ENCODE measurements at places on chromosomes 4 and X. TPM values are rescaled to one million over a fixed set of nuclear protein-coding genes. Genes with fewer than 3 reads are reported as not detected.

DNA sequence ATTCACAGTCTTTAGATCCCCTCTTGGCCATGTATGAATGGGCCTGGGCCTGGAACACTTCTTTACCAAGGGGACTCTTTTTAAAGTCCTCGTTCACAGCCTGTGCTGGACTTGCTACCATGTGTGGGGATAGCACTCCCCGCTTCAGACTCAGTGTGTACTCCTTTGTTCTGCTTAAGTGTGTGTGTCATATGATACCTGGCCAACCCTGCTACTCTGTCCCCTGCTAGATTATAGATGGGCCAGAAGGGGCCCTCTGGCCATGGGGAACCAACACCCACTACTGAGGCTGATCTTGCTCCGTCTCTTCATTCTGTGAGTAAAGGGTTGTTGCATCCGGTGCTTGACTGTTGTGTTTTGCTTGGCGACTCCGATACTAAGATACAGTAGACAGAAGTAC lies 8.0 kb downstream of the CCDC110 start:
- DNase-seq = no peak

The PRICKLE3 gene
- total RNA-seq = 11.0 TPM

DNA sequence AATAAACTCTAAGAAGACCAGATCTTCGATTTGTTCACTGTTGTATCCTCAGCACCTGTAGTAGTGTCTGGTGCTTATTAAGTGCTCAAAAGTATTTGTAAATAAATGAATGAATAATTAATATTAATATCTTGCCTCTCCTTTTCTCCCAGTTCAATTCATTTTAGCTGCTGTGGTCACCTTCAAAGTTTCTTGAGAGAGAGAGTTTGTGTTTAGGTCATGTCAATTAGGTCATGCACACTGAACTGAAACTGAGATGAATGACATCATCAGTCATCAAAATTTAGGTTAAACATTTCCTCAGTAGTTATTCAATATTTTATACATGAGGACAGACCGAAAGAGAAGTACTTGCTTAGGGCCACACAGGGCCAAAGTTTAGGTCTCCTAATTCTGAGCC lies 73.5 kb downstream of the ANXA3 start:
- no peak for DNase-seq

The NAA11 gene
- not detected for total RNA-seq

The GAGE12F gene
- not detected for total RNA-seq

DNA sequence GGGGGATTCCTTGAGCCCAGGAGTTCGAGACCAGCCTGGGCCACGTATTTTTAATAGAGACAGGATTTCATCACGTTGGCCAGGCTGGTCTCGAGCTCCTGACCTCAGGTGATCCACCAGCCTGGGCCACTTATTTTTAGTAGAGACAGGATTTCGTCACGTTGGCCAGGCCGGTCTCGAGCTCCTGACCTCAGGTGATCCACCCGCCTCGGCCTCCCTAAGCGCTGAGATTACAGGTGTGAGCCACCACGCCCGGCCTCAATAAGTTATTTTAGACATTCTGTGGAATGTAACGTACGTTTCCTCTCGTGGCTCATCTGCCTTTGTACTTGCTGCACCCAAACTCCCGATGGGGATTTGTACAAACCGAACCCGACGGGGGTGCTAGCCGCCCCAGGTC lies 8.8 kb downstream of the ASMT start:
- DNase-seq = no peak

DNA sequence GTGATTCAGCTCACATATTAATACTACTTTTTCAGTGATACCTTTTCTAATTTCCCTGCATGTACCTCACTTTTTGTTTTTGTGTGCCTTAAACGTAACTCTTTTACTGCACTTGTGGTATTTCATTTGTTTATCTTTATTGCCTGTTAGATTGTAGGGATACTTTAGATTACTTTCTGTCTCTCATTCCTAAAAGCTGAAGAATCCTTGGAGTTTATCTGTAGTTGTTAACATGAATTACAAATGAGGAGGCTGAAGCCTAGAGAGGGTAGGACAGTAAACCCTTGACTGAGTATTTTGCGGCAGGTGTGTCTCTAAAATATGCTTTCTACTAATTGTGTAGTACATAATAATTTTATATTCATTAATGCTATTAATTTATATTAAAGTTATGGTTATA lies 34.9 kb downstream of the BMP2K start:
- DNase-seq = no peak

DNA sequence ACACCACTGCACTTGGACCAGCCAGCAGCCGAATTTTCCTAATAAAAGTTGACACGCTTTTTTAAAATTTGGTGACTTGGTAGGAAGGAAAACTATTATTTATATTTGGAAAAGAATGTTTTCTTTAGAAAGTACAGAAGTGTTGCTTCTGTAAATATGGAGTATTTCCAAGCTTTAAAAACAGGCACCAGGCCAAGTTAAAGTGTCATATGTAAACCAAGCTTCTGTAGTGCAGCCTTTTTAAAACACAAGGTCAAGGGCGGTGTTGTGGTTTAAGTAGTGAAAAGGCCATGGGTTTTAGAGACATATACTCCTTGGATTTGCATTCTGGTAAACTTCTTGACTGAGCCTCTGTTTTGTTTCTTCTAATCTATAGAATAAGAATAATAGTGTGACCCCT lies 62.7 kb downstream of the TRIM2 start:
- DNase-seq = no peak

GRCh38 chr4:120940547-120940946 lies 18.0 kb upstream of the PRDM5 start:
- DNase-seq = no peak

The CEP135 gene
- total RNA-seq = 11.4 TPM

GRCh38 chr4:89837385-89837992 lies 528 bp upstream of the SNCA start:
- DNase-seq = no peak

GRCh38 chr4:165319509-165319908 lies 8.0 kb upstream of the MSMO1 start:
- no peak for DNase-seq

- DNase-seq = no peak
These were observed 236.8 kb downstream of the ARHGAP10 start for GRCh38 chr4:147968641-147969040.

The ZNF185 gene
- 1.3 TPM for total RNA-seq

DNA sequence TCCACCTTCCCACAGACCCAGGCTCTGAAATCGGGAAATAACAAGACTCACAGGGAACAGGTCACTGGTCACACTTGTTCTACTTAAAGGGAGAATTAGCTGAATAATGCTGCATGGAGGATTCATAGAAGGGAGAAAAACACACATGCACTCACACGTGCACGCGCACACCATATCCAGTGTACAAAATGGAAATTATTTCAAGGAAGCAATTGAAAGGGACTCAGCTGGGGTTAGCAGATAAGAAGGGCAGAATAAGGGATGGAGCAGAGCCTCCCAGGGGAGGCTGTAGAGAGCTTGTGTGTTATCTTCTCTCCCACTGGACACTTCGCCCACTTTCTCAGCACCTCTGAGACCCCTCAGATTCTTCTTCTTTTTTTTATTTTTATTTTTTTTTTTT lies 10.3 kb downstream of the GABRQ start:
- no peak for DNase-seq

GRCh38 chr4:77631276-77631675 lies 25.7 kb downstream of the CXCL13 start:
- no peak for DNase-seq

The NLGN4X gene
- total RNA-seq = not detected

DNA sequence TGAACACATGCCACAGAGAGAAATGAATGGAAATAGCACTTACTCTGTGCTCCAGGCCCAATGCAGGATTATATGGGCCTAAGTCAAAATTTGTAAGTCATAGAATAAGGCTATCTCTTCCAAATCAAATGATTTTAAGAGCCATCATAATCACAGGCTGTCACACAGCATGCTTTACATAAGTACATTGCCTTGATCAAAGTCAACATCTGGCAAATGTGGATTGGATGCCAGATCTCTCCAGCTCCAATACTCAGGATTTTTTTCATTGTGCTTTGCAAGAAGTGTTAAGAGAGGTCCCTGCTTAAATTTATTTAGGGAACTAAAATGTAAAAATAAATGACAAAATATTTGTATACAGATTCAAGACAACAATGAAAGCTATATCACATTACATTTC lies 299.9 kb downstream of the PRDM5 start:
- no peak for DNase-seq

The PARM1 gene
- 0.52 TPM for total RNA-seq

DNA sequence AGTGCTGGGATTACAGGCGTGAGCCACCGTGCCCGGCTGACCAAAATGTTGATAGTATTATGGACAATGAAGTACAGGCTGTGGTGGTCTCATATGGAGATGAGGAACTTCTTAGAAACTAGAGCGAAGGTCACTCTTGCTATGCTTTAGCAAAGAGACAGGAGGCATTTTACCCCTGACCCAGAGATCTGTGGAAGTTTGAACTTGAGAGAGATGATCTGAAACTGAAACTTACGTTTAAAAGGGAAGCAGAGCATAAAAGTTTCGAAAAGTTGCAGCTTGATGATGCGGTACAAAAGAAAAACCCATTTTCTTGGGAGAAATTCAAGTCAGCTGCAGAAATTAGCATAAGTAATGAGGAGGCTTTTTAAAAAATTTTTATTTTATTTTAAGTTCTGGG lies 8.5 kb upstream of the CTAG2 start:
- no peak for DNase-seq

GRCh38 chrX:109619771-109620170 lies 5.2 kb downstream of the KCNE5 start:
- no peak for DNase-seq

DNA sequence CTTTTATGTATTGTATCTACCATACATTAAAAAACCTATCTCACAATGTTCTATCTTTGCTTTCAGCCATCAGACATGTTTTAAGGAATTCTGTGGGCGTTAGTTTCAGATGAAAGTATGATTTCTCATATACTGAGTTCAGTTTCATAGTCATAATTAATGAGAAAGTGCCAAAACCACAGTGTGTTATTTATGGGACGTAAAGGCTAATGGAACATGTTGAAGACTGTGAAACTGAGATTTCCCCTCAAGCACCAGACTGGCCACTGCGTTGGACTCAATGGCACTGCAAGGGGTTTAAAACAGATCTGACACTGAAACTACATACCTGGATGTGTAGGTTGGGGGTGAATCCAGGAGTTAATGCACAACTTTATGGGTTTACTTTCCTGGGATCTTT lies 32.0 kb downstream of the F8 start:
- no peak for DNase-seq

GRCh38 chrX:17021851-17022604 lies 75.6 kb downstream of the REPS2 start:
- DNase-seq = no peak

The SHROOM4 gene
- total RNA-seq = not detected

The CSN2 gene
- total RNA-seq = not detected

The GRIA3 gene
- total RNA-seq = not detected

The TKTL2 gene
- total RNA-seq = not detected

The ERCC6L gene
- total RNA-seq = 7.1 TPM

DNA sequence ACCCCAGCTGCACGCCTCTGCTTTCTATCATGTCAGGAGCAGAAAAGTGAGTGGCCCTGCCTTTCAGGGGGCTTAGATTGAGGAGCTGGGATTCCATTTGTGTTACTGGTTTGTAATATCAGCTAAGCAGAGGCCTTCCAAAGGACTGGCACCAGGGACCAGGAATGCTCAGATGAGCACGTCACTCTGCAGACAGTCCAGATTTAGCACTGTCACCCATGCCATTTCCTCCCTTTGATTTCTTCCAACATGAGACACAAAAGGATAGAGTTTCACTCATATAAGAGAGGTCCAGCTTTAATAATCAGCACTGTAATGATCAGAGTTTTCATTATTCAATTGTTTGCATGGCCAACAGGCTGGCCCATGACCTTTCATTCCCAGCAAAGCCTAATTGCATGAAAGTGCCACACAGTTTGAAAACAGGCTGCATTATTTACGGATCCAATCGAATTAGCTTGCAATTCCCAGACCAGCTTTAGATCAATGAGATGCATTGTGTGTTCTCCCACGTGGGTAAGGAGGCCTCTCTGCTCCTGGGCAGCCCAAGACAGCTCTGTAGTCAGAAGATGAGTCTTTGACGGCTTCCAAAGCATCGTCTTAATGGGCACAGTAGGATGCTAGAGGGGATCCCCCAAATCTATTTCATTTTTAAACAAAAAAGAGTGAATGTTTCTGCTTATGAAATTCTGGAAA lies 9.8 kb upstream of the SLC2A9 start:
- no peak for DNase-seq

DNA sequence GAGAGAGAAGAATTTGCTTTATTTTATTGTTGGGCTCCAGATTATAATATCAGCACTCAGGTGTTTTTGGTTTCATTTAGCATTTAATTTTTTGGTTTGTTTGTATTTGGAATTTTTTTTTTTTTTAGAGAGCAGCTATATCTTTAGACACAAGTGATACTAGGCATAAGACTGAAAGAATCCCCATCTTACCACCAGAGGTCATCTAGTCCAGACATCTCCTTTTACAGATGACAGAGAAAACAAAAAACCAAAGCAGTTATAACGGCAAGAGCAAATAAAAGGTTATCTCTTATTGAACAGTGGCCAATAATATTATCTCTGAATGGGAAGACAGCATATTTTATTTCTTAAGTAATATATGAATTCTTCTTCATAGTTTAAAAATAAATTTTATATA lies 22.8 kb downstream of the USP38 start:
- no peak for DNase-seq

The HTATSF1 gene
- 63.5 TPM for total RNA-seq

DNA sequence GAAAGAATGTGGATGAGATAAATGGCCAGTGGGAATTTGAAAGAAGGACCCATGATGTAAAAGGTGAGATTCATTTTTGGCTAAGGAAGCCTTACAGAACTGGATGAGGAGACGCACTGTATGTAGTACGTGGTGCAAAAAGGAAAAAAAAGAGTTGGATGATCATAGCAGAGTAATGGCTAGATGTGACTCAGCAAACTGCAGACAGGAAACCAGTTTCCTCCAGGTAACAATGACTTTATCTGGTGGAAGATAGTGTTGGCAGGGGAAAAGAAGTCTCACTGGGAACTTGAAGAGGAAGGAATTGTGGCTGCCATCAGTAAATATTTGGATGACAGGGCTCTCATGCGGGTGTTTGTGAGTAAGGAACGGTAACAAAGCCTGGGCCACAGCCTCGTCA lies 243.2 kb downstream of the CPE start:
- no peak for DNase-seq

DNA sequence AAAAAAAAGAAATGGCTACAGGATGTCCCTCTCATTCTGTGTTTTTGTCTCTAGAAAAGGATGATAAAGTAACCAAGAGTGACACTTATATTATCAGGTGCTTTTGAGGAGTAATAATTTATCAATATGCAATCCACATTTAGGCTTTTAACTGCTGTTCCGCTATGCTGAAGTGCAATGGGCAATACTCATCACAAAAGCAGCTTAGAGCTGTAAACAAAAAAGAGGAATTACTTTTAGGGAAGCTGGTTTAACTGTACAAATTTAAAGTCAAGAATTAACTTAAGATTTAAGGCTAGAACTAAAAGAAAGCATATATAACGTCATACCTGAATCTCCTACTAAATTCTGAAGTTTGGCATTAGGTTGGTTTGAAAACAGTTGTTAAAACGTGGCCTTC lies 93.5 kb upstream of the DDX3X start:
- no peak for DNase-seq
